Left lung (tissue), 14 donors: ENCODE measurements at places on chromosomes 16 and 17. TPM values are rescaled to one million over a fixed set of nuclear protein-coding genes. Genes with fewer than 3 reads are reported as not detected.

The MT1M gene
- total RNA-seq, result 8.4 TPM

The CD300H gene
- 0.76 TPM for total RNA-seq

The TPSG1 gene
- 0.34 TPM for total RNA-seq

The FNDC8 gene
- total RNA-seq, result not detected

The RBFOX1 gene
- not detected for total RNA-seq
